Lung (tissue), 17 donors: ENCODE measurements at places on chromosomes 4 and X. TPM values are rescaled to one million over a fixed set of nuclear protein-coding genes. Genes with fewer than 3 reads are reported as not detected.

SFRP2 gene
- 0.68 TPM for polyA plus RNA-seq

- H3K27ac ChIP-seq, result no peak overlapping the region
- no peaks in the 10 kb centered on the region for H3K36me3 ChIP-seq
- DNase-seq, result no peak
- no peaks in the 10 kb centered on the region for H3K4me1 ChIP-seq
- no peak overlapping the region for H3K4me3 ChIP-seq
Measured at GRCh38 chr4:40562208-40562607, 67.5 kb downstream of the RBM47 start.

DNA sequence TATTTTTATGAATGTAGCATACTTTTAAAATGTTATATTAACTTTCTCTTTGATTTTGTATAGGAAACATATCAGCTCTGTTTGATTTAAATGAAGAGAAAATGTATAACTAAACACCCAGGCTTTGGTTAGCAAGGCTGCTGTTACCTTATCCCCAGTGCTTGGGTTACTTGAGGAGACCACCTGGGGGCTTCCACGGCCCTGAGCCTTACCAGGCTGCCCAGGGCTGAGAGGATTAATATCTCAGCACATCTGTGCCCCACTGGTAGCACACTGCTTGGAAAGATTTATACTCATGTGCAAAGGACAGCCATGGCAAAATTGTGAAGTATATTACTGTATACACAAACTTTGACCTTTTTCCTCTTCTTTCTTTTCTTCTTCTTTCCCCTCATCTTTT is 752.9 kb downstream of the RAPGEF2 start:
- DNase-seq, result no peak
- H3K27me3 ChIP-seq, result no peaks in the 10 kb centered on the region
- H3K4me1 ChIP-seq, result no peaks in the 10 kb centered on the region
- H3K27ac ChIP-seq, result no peak overlapping the region
- no peak overlapping the region for H3K4me3 ChIP-seq

DNA sequence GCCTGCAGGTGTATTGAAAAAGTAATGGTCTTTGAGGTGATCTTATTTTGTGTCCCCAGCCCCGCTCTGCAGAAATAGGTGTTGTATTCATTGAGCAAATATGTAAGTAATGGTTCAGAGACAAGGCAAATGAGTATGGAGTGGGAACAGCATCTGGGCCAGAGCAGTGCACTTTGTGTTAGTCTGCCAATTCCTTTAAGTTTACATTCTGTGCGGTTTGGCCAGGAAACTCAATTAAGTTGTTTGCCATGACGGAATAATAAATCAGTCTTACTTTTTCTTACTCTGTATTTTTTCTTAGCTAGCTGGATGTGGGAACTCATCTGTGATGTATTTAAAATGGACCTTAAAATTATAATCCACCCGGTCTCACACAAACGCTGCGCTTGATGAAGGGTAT is 12.6 kb downstream of the DCLK2 start:
- H3K36me3 ChIP-seq, result no peaks in the 10 kb centered on the region
- peak; percentile 68 for DNase-seq
- H3K27me3 ChIP-seq, result no peaks in the 10 kb centered on the region
- H3K4me1 ChIP-seq, result no peaks in the 10 kb centered on the region

- no peaks in the 10 kb centered on the region for H3K27me3 ChIP-seq
- H3K36me3 ChIP-seq, result no peaks in the 10 kb centered on the region
- H3K27ac ChIP-seq, result no peak overlapping the region
- no peak for DNase-seq
- no peak overlapping the region for H3K4me3 ChIP-seq
- no peaks in the 10 kb centered on the region for H3K4me1 ChIP-seq
Measured at GRCh38 chr4:154720618-154721267, 23.1 kb upstream of the LRAT start.

GRCh38 chr4:60078984-60079383 is 1121.1 kb upstream of the ADGRL3 start:
- no peaks in the 10 kb centered on the region for H3K4me1 ChIP-seq
- H3K27ac ChIP-seq, result no peak overlapping the region
- no peaks in the 10 kb centered on the region for H3K36me3 ChIP-seq
- no peaks in the 10 kb centered on the region for H3K27me3 ChIP-seq

DNA sequence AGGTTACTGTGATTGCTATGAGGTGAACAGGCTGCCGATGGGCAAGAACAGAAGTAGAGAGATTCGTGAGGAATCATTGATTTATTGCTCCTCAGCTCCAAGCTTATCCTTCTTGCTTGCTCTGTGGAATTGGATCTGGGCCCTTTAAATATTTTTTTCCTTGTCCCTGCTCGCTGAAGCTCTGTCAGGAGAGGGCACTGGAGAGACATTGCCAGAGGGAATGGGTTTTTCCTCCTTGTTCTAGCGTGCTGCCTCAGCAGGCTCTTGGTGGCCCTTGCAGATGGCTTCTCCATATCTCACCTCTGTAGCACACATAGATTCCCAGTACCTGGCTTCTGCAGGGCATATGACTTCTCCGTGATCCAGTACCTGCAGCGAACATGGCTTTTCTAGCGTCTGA is 67.4 kb downstream of the CNGA2 start:
- no peaks in the 10 kb centered on the region for H3K27me3 ChIP-seq
- H3K4me3 ChIP-seq, result no peak overlapping the region
- H3K4me1 ChIP-seq, result no peaks in the 10 kb centered on the region
- H3K27ac ChIP-seq, result no peak overlapping the region
- DNase-seq, result no peak

GATA1 gene
- 1.5 TPM for polyA plus RNA-seq

EGF gene
- 1.4 TPM for polyA plus RNA-seq

DNA sequence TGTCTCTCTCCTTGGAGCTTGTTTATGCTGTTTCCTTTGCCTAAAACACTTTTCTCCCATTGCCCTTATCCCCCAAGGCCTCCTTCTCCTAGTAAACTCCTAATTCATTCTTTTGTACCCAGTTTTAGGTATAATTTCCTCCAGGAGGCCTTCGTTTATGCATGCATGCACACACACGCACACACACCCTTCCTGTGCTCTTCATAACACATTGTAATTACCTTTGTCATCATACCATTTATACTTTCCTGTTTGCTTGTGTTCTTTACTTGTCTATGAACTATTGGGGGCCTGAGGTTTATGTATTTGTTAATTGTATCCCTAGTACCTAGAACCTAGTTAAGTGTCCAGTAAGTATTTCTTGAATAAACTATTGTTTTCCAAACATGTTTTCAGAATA is 45.5 kb downstream of the XIAP start:
- H3K36me3 ChIP-seq, result peaks cover 2% of the 10 kb centered on the region
- DNase-seq, result no peak
- H3K4me1 ChIP-seq, result no peaks in the 10 kb centered on the region
- H3K27me3 ChIP-seq, result no peaks in the 10 kb centered on the region

GRCh38 chr4:181966104-181966551 is 277.1 kb upstream of the TENM3 start:
- H3K27ac ChIP-seq, result no peak overlapping the region
- H3K36me3 ChIP-seq, result no peaks in the 10 kb centered on the region
- DNase-seq, result no peak
- H3K27me3 ChIP-seq, result no peaks in the 10 kb centered on the region

PITX2 gene
- not detected for polyA plus RNA-seq

- H3K4me1 ChIP-seq, result no peaks in the 10 kb centered on the region
- H3K4me3 ChIP-seq, result no peak overlapping the region
- peak; percentile 69 for DNase-seq
Measured at GRCh38 chrX:24241822-24242648, 71.8 kb downstream of the SUPT20HL2 start.

- H3K27ac ChIP-seq, result no peak overlapping the region
- H3K4me3 ChIP-seq, result no peak overlapping the region
- no peaks in the 10 kb centered on the region for H3K36me3 ChIP-seq
- H3K4me1 ChIP-seq, result no peaks in the 10 kb centered on the region
- DNase-seq, result no peak
- H3K27me3 ChIP-seq, result peaks cover 2% of the 10 kb centered on the region
Measured at GRCh38 chrX:129958083-129958465, 24.4 kb upstream of the BCORL1 start.

- no peak overlapping the region for H3K4me3 ChIP-seq
- H3K27me3 ChIP-seq, result no peaks in the 10 kb centered on the region
- H3K4me1 ChIP-seq, result peaks cover 6% of the 10 kb centered on the region
Measured at GRCh38 chrX:23944234-23944633, 36.4 kb downstream of the CXorf58 start.

DNA sequence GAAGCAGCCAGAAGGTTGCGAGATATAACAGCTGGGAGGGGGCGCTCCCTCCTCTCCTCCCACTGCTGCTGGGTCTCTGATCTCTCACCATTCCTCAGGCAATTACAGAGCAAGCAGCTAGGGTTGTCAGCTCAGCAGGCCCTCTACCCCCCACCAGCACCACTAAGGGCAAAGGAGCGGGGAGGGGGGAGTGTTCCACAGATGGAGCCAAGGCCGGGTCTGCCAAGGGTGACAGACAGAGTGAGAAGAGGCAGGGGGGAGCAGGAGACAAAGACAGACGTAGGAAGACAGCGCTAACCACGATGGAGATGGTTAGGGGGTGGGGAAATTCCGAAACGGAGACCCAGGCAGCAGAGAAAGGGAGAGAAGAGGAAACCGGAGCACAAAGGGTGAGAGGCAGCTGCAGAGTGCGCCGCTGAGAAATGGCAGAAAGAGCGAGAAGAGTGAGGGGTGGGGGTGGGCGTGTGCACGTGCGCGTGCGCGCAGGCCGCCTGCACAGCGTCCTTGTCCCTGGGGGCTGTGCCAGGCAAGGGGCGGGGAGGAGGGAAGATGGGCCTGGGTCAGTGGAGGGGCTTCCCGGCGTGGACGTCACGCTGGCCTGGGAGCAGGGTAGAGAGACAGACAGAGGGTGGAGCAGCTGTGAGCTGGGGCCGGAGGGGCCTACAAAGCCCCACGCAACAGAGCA is 6.9 kb downstream of the L1CAM start:
- H3K27me3 ChIP-seq, result peaks cover 25% of the 10 kb centered on the region
- H3K27ac ChIP-seq, result no peak overlapping the region
- no peaks in the 10 kb centered on the region for H3K36me3 ChIP-seq
- no peaks in the 10 kb centered on the region for H3K4me1 ChIP-seq
- DNase-seq, result peak; percentile 4

DNA sequence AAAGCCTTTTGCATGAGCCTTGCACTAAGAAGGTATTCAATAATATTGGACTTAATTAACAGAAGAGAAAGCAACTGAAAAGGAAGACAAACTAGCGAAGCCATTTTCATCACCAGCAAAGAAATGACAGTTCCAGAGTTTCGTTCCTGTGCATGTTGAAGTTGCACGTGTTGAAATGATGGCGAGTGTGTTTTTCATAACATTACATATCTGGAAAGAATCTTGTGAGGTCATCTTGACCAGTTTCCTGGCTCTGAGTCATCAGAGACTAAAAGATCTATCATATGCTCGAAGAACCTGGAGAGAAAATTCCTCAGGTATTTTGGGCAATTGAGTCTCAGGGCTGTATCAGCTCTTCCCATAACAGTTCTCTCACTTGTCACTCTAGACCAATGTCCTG is 106.2 kb upstream of the MAML3 start:
- no peak overlapping the region for H3K27ac ChIP-seq
- no peaks in the 10 kb centered on the region for H3K4me1 ChIP-seq
- DNase-seq, result no peak
- H3K27me3 ChIP-seq, result no peaks in the 10 kb centered on the region
- H3K4me3 ChIP-seq, result no peak overlapping the region

DNA sequence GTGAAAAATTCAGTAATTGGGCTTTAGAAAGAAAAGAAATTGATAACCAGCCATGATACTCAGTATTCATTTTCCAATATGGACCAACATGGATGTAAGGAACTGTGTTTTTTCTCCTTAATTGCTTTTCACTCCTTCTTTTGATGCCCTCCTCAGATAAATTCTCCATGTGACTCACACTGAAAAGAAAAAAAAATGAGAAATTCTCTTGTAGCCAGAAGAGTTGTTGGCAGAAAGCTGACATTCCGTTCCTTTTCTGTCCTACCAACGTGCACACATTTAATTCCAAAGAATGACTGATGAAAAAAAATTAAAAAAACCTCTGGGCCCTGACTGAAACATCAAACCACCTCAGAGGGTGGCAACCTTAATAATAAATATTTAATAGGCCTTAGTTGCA is 153.1 kb downstream of the AMELX start:
- no peak overlapping the region for H3K27ac ChIP-seq
- no peak for DNase-seq
- H3K4me1 ChIP-seq, result no peaks in the 10 kb centered on the region
- H3K4me3 ChIP-seq, result no peak overlapping the region
- H3K36me3 ChIP-seq, result no peaks in the 10 kb centered on the region

GRCh38 chr4:165312506-165312905 is 15.0 kb upstream of the MSMO1 start:
- no peaks in the 10 kb centered on the region for H3K27me3 ChIP-seq
- no peak for DNase-seq
- H3K4me3 ChIP-seq, result no peak overlapping the region
- H3K36me3 ChIP-seq, result peaks cover 5% of the 10 kb centered on the region
- H3K4me1 ChIP-seq, result no peaks in the 10 kb centered on the region

DNA sequence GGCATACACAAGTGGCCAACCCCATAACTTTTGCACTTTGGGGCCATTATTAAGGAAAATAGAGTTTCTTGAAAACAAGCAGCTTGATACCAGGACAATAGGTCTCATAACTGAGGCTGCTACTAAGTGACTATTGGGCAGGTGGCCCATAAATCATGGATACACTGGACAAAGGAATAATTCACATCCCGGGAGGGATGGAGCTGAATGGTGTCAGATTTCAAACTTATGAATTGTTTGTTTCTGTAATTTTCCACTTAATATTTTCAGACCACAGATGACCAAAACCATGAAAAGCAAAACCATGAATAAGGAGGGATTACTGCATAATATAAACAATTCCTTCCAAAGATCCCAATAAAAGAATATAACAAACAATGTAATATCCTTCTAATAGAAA is 114.4 kb downstream of the WDFY3 start:
- no peaks in the 10 kb centered on the region for H3K27me3 ChIP-seq
- peaks cover 5% of the 10 kb centered on the region for H3K4me1 ChIP-seq
- DNase-seq, result no peak
- no peak overlapping the region for H3K27ac ChIP-seq
- H3K36me3 ChIP-seq, result peaks cover 4% of the 10 kb centered on the region

SERPINA7 gene
- polyA plus RNA-seq, result not detected

DNA sequence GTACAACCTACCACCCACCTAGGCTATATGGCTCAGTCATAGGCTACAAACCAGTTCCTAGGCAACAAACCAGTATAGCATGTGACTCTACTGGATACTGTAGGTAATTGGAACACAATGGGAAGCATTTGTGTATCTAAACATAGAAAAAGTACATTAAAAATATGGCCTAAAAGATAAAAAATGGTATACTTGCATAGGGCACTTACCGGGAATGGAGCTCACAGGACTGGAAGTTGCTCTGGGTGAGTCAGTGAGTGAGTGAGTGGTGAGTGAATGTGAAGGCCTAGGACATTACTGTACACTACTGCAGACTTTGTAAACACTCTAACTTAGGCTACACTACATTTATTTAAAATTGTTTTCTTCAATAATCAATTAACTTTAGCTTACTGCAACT is 139.2 kb upstream of the RBPJ start:
- DNase-seq, result no peak
- H3K27me3 ChIP-seq, result no peaks in the 10 kb centered on the region
- no peaks in the 10 kb centered on the region for H3K4me1 ChIP-seq
- H3K27ac ChIP-seq, result no peak overlapping the region
- H3K36me3 ChIP-seq, result no peaks in the 10 kb centered on the region

GRCh38 chrX:31497086-31497485 is 425.2 kb upstream of the FTHL17 start:
- no peak overlapping the region for H3K4me3 ChIP-seq
- no peaks in the 10 kb centered on the region for H3K36me3 ChIP-seq
- H3K4me1 ChIP-seq, result no peaks in the 10 kb centered on the region
- H3K27ac ChIP-seq, result no peak overlapping the region

MRPS18C gene
- 47.4 TPM for polyA plus RNA-seq

ARMCX1 gene
- polyA plus RNA-seq, result 10.1 TPM
